CD4-positive, alpha-beta T cell treated with Interleukin-4 for 4 hours (primary cell): ENCODE measurements at places on chromosomes 7 and 10.

DNA sequence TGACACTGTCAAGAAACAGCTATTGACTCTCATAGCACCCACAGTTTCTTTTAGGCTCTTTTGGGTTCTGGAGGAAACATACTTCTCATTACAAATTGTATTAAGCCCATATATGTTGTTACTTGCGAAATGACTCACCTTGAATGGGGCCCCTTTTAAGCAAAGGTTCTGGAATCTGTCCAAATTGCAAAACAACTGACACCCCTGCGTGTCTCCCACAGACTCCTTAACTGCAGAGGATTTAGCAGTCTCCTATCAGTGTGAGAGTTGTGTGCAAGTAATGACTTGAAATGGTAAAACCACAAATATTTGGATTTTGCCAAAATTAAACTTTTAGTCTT is 192.3 kb downstream of the DNAJC1 start:
- no peak for DNase-seq

GRCh38 chr10:125093199-125093973 is 67.0 kb downstream of the CTBP2 start:
- DNase-seq = no peak

- no peak for DNase-seq
Measured at GRCh38 chr7:155810770-155811559, 1.3 kb downstream of the SHH start.

GRCh38 chr10:133388236-133388972 is 5.6 kb upstream of the MTG1 start:
- no peak for DNase-seq

DNA sequence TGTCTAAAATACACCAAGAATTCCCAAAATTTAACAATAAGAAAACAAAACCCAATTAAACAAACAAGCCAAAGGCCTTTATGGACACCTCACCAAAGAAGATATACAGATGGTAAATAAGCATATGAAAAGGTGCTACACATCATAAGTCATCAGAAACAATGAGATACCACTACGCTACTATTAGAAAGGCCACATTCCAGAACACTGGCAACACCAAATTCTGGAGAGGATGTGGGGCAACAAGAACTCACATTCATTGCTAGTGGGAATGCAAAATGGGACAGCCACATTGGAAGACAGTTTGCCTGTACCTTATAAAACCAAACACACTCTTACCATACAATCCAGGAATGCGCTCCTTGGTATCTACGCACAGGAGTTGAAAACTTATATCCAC is 291.4 kb downstream of the TNS3 start:
- no peak for DNase-seq

DNA sequence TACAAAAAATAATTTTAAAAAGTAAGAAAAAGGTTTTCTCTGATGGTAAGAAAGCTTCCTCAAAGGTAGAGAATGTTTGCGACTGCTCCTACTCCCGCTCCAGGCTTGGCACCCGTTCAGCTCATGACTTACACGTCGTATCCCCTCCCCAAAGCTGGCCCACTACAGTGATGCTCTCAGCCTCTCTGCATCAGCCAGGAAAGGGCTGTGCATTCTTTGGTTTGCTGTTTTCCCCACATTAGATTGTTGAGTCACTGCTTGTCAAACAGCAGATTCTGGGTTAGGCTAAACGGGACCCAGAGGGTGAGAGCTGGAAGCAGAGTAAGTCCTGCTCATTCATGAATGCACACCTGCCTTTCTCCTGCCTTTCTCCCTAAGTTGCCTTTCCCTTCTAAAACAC is 54.7 kb upstream of the NMT2 start:
- DNase-seq = no peak

DNA sequence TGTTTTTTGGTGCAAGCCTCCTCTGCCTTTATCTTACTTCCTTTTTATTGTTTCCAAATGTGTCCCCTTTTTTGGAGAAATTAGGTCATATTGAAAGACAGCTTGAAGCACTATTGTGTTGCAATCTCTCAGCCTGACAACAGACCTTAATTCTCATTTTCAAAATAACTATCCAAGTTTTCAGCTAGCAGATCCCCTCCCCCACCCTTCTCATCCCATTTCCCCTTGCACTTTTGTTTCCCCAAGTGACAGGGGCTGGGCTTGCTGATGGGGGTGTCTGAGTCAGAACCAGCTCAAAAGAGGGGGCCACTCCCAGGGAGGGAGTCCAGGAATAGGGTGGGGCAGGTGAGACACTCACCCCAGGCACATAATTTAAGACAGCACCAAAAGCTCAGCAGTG is 75.3 kb downstream of the MKI67 start:
- peak; percentile 13 for DNase-seq

DNA sequence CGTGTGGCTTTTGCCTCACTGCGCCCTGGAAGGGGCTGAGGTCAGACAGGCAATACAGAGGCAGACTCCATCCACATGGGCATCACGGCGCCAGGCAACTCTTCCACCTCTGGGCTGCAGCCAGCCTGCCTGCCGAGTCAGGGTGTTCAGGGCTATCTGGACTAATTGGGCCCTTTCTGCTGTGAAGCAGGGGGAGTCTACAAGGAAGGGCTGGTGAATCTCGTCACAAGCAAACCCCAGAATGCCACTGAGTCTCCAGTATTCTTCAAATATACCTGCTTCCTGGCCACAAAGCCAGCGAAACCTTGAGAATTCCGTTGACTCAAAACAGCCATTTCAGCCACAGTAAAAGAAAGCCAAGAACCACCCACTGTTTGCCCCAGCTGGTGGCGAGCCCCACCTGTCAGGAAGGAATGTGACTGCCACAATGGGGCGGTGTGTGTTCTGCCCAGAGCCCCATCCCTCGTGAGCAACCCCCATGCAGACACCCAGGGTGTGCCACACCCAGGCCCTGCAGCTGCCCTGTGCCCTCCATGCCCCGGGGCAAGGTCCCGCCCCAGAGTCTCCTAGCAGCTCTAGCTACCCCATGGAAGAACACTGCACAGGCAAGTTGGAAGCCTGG is 117.3 kb downstream of the FAM53B start:
- DNase-seq = peak; percentile 72

- no peak for DNase-seq
Measured at GRCh38 chr7:73429215-73429614, 4.4 kb upstream of the FZD9 start.
